ENCODE measurements at places on chromosomes 2 and 18. TPM values are rescaled to one million over a fixed set of nuclear protein-coding genes. Genes with fewer than 3 reads are reported as not detected.

The SLC4A5 gene
- under 0.01 TPM for total RNA-seq

The ABHD1 gene
- not detected for total RNA-seq

The GPR35 gene
- total RNA-seq, result 0.15 TPM

The SALL3 gene
- total RNA-seq, result not detected

The CENPA gene
- 23.4 TPM for total RNA-seq

The SULT6B1 gene
- not detected for total RNA-seq

The TNFRSF11A gene
- total RNA-seq, result 0.30 TPM

The ITPRID2 gene
- total RNA-seq, result 62.9 TPM

The TRPM8 gene
- total RNA-seq, result not detected

The SERPINB4 gene
- not detected for total RNA-seq

The ABCG5 gene
- total RNA-seq, result not detected

The CRYGB gene
- not detected for total RNA-seq

The RTP5 gene
- total RNA-seq, result not detected

The HJURP gene
- 39.4 TPM for total RNA-seq

The CCT7 gene
- 493 TPM for total RNA-seq

The BOLL gene
- total RNA-seq, result not detected

The PSMA8 gene
- total RNA-seq, result not detected

Measured in bronchus fibroblast of lung (primary cell).